ENCODE measurements at places on chromosomes 4 and X.

GRCh38 chr4:22877486-22878052 is 184.8 kb downstream of the GBA3 start:
- no peak for DNase-seq

GRCh38 chrX:21996872-21997455 is 35.2 kb upstream of the PHEX start:
- no peak for DNase-seq

- no peak for DNase-seq
These were observed 850.5 kb downstream of the TECRL start for GRCh38 chr4:63558709-63559108.

GRCh38 chr4:17058916-17059741 is 160.7 kb upstream of the LDB2 start:
- no peak for DNase-seq

DNA sequence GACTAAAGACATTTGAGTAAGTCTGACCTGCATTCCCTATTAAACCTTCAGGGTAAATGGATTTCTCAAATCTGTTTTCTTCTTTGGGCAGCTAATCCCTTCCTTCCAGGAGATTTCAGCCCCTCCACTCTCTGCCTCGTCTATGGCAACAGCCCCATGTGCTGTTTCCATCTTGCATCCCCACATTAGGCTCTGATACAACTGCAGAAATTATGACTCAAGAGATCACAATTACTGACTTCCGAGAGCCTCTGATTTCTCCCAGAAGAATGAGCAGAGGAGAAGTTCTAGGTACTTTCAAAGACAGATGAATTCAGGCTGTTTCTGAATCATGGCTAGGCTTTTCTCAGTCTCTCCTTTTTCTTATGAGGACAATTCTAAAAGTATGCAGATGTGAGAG is 38.7 kb downstream of the RAI2 start:
- DNase-seq, result no peak

- DNase-seq, result no peak
These were observed 12.0 kb upstream of the KLB start for GRCh38 chr4:39394706-39395105.

DNA sequence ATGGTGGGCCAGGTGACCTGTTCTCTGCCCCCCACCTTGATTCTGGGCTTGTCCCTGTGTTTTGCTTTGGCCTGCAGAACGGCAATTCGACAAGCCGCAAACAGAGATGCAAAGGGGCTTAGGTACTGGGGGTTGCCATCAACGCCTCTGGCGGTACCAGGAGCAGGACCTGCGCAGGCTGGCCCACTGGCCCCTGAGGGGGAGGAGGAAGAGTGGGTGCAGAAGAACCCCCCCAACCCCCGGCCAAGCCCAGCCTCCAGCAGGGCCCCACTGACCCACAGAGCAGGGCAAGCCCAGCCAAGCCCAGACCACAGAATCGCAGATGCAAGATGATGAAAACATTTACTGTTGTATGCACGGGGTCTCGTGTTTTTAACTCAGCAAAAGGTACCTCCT is 89.4 kb downstream of the PPP2R2C start:
- no peak for DNase-seq

DNA sequence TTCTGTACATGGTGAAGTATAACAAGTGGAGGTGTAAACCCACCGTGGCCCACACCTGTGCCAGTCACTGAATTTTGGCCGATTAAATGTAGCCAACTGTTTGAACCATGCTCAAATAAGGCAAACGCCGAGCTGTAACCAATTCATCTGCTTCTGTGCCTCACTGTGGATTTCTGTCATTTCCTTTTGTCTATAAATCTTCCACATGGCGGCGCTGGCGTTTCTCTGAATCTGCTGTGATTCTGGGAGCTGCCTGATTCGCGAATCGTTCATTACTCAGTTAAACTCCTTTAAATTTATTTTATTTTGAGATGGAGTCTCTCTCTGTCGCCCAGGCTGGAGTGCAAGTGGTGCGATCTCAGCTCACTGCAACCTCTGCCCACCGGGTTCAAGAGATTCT is 19.2 kb downstream of the SUPT20HL2 start:
- DNase-seq, result no peak

- DNase-seq, result no peak
These were observed 495.2 kb upstream of the IGFBP7 start for GRCh38 chr4:57605376-57605775.

DNA sequence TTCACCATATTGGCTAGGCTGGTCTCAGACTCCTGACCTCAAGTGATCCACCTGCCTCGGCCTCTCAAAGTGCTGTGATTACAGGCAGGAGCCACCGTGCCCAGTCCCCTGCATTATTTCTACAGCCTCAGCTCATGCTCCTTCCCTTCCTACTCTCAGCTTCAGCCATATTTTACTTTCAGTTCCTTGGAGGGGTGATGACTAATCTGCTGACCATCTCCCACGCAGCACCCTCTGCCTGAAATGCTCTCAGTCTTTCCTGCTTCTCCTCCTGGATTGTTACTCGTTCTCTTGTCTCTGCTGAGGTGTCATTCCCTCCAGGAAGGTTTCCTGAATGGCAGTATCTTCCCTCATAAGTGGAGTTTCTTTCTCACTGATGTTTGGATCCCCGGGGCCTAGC is 63.3 kb downstream of the MOSPD2 start:
- no peak for DNase-seq

DNA sequence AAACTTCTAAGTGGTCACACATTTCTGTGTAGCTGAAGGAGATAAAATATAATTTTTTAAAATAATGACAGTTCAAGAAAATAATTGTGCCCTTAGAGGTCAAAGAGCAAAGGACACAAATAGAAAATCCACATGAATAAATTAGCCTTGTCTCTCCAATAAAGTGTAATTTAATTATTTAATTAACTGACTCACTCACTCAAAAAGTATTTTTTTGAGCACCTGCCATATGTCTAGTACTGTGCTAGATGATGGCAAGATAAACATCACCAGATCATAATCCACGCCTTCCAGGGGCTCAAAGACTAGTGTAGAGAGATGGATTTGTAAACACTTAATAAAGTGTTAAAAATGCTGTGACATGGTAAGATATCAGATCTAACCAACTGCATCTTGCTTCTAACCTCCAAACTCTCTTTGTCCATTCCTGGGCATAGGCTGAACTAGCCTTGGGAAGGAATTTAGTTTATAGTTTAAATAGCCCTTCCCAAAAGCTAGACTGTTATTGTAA is 112.5 kb downstream of the SCLT1 start:
- no peak for DNase-seq

GRCh38 chr4:27702730-27703431 is 842.2 kb downstream of the STIM2 start:
- no peak for DNase-seq

- DNase-seq, result no peak
These were observed 32.7 kb upstream of the AREG start for GRCh38 chr4:74412225-74412624.

GRCh38 chr4:188372058-188372457 is 232.8 kb downstream of the TRIML1 start:
- DNase-seq, result no peak

DNA sequence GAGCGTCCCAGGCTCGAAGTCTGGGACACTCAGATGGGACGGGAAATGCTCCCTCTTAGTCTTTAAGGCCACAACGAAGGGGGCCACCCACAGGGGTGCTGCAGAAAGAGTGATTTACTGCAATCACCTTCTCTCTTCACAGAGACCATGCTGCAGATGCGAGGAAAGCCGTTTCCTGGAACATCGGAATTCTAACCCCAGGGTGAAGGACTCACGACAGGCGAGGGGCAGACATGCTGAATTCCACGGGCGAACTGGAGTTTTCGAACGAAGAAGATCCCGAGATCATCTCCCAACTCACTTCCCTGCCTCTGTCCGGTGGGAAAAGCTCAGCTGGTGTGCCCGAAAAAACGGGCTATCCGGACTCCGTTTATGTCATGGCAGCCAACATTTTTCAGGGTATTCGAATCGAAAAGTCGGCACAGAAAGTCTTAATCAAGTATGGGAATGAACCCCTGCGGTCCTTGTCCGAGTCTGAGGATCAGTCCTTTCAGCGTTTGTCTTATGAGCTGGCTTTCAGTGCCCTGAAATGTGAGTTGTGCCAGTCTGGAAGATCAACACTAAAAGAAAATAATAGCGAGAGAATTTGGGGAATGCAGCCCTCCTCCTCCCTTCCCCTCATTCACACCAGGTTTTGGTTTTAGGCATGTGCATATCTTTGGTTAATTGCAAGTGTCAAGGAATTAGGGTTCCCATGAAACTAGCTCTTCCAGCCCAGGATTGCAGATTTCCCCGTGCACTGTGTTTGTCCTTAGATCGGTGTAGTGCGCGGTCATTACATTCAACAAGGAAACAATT is 905 bp downstream of the NSUN7 start:
- no peak for DNase-seq

DNA sequence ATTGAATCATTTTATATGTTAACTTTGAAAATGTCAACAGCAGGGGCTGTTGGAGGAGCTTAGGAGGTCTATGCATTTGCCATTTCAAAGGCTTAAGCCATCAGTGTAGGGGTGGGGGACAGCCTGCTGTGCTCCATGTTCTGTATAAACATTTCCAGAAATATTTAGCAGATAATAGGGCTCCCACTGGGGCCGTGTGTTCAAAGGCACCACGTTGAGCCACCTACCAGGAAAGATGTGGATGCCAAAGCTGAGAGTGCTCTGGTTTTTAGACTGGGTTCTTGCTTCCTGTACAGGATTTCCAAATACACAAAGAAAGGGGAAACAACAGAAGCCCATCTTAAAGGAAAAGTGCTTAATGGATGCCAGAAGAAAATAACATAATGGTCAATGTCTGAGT is 219.5 kb downstream of the CENPC start:
- DNase-seq, result no peak

- DNase-seq, result no peak
These were observed 537 bp upstream of the PRKX start for GRCh38 chrX:3713937-3714434.

DNA sequence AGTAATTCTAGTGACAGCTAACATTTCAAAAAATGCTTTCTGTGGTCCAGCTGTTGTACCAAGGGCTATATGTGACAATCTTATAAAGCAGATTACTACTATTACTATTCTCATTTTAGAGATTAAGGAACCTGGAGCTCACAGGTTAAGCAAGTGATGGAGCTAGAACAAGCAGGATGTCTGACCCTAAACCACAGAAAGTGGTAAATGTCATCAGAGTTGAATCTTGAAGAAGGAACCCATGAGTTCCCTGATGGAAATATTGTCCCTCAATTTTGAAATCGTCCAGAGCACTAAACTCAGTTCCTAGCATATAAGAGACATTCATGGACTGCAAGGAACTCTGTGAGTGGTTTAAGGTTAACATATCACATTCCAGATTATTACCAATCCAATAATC is 214.0 kb downstream of the APBB2 start:
- DNase-seq, result no peak

DNA sequence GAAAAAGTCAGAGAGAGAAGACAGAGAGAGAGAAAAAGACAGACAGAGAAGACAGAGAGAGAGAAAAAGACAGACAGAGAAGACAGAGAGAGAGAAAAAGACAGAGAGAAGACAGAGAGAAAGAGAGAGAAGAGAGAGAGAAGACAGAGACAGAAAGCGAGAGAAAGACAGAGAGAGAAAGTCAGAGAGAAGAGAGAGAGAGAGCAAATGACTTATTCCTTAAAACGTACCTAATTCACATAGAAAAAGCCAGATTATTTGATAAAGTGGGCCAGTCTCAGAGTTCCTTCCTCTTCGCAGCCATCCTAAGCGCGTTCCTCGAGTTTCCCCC is 7.4 kb upstream of the SHOX start:
- DNase-seq, result no peak

DNA sequence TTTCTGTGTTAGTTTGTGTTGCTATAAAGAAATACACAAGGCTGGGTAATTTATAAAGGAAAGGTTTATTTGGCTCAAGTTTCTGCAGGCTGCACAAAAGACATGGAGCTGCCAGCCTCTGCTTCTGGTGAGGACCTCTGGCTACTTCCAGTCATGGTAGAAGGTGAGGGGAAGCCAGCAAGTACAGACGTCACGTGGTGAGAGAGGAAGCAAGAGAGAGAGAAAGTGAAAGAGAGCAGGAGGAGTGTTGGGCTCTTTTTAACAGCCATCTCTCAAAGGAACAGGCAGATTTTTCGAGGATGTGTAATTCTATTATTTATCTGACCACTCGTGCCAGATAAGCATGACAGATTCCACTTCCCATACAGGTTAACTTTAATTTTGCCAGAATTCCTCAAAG is 1199.1 kb downstream of the ADGRL3 start:
- no peak for DNase-seq

All from activated CD4-positive, alpha-beta T cell treated with anti-CD3 and anti-CD28 coated beads for 4 hours (primary cell).